HL-60 (cell line): ENCODE measurements at places on chromosomes 16 and 17.

DNA sequence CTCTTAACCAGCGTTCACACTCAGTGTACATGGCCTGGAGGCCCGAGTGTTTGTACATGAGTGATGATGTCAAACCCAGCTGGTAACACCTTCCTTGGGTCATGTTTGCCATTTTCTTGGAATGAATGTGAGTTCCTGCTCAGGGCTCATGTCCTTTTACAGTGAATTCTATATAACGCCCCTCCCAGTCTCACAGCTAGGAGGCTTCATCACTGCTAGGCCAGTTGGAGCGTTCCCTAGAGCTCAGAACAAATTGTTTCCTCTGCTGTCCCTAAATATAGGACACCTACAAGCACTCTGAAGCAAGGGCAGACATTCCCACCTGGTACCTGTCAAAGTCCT, 5.5 kb downstream of the TIMM22 start:
- no peak for DNase-seq

DNA sequence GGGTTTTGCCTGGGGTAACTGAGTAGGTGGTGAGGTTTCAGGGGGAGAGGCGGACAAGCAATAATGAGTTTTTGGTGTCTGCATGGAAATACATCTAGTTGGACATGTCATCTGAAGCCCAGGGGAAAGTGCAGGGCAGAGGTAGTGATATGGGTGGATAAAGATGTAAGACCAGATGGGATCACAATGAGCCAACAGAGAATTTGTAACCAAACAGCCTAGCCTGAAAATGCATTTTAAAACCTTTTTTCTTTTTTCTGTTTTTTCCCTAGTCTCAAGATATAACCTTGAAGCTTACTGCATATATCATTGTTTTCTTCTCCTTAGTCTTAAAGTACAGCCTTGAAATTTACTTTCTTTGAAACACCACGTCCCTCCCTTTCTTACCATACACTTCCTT, 3.7 kb upstream of the ZNF19 start:
- no peak for DNase-seq

DNA sequence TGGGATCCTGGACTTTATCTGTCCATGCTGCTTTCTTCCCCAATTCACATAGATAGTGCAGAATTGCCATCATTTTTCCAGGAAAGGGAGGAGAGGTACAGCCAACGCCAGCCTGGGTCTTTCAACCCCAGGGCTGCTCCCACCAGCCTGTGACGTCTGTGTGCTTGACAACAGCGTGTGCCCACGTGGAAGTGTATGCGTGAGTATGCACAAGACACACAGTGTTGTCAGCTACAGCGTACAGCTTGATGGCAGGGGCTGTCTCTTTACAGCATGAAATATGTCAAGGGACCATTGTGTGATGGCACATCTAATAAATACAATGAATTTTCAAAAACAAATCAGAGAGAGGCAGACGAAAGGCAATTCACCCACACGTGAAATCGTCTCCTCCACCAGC, 62.3 kb downstream of the GSG1L start:
- no peak for DNase-seq

- no peak for DNase-seq
These were observed 27.5 kb upstream of the KRT17 start for GRCh38 chr17:41651625-41652460.

DNA sequence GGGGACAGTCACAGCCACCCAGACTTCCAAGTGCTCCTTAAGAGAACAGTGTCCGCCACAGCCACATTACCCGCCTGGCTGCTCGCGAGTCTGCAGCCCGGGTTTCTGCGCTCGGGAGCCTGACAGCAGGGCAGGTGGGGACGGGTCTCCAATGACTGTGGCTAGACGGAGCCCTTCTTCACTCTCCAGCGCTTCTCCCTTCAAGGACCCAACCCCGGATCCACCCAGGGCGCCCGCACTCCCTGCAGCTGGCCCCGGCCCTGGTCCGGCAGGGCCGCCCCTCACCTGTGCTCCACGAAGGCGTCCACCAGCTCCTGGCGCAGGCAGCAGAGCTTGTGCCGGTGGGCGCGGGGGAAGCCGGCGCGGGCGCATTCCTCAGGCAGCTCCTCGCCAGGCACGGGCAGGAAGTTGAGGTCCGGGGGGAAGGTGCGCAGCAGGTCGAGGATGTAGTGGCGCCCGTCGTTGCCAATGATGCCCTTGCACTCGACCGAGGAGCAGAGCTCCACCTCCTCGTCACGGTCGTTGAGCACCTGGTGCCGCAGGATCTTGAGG, 13.9 kb downstream of the CLUH start:
- DNase-seq, result no peak

DNA sequence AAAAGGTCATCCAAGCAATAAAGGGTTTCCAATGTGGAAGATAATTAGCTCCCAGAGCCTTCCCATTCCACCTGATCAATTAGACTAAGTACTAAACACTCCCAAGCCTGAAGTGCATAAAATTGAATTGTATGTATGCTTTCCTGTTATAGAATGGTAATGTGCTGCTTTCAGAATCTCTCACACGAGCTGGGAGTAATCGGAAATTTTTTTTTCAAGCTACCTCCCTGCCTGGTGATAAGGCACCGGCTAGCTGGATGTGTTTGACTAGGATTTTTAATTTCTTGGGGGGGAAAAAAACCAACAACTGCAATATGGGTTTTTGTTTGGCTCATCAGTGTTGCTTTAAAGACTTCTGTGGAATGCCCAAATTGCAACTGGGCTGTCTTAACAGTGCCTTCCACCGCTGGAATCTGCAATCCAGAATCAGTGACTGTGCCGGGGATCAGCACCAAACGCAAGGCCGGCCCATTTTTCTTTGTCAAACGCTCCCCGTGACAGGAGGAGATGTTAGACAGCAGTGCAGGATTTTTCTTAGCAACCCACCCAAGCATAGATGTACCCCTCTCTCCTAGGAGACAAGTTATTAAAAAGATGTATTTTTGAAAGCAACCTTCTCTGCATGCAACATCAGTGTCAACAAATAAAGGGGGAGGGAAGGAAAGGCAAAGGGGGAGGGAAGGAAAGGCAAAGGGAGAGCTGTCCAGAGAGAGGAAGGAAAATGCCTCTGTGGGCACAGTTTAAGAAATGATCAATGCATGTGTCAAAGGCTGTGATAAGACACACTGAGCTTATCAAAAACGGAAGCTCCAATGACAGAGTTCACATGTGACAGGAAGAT, 387.2 kb downstream of the NPIPA8 start:
- no peak for DNase-seq

DNA sequence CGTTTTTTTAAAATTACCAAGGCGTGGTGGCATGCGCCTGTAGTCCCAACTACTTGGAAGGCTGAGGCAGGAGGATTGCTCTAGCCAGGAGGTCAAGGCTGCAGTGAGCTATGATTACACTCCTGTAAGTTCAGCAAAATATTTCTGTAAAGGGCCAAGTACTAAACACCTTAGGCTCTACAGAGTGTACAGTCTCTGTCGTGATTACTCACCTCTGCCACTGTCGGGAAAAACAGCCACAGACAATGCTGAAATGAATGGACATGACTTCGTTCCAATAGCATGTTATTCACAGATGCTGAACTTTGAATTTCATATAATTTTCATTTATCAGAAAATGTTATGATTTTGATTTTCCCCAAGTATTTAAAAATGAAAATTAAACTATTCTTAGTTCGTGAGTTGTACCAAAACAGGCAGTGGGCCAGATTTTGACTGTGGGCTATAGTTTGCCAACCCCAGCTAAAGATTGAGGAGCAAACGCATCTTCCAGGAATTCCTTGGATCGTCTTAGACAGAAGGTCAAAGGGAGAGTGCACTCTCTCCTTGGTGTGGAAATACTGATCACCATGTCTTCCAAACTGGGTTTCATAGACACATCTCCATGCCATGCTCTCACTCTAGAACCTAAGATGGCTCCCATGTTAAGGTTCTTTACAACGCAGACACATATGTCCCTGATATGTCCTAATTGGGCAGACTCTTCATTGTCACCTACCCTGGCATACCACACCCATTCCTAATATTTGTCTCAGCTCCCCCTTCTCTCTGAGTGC, 89.5 kb downstream of the MARF1 start:
- DNase-seq, result no peak

DNA sequence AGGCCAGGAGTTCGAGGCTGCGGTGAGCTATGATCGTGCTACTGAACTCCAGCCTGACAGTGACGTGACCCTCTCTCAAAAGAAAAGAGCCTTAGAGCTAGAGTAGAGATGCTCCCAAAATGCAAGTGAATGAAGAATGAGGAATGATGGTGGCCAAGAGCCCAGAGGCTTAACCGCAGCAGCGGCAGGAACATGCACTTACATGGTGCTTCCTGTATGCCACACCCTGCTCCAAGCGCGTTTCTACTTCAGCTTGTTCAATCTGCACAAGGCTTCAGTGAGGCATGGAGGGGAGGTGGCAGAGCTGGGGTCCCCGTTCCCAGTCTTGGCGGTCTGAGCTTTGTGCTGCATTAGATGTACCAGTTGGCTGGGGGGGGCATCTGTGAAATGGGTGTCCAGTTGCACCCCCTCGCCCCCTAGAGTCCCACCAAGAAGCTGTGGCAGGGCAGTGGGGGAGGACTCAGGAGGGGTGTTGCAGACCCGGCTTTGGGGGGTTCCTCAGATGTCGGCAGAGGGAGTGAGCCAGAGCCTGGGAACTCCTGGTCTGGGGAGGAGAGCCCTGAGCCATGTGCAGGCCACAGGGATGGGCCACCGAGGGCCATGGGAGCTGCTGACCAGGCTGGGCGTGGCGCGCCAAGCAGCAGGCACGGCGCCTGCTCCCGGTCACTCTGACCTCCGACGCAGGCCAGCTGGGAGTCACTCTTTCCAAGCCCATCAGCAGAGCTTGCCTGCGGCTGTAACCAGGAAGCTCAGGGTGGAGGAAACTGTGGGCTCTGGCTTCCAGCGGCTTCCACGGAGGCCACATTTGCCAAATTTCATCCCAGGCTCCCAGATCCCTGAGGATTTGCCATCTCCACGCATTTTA, 260.1 kb downstream of the PARN start:
- DNase-seq, result no peak

- no peak for DNase-seq
These were observed 20.2 kb downstream of the TSPOAP1 start for GRCh38 chr17:58308173-58308984.

DNA sequence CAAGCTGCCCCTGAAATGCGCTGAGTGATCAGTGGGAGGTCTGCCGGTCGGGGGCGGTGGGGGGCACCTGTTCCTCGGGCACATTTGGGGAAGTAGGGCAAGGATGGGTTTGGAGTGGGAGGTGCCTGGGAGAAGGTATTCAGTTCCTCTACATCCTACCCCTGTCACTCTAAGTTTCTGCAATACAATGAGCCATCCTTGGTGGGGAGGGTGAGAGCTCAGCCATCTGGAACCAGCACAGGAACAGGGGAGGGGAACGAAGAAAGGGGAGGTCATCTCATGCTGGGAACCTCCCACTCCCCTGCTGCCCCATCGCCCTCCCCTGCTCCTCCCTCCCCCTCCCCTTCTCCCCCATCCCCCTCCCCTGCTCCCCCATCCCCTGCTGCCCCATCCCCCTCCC, 4.2 kb downstream of the DPH1 start:
- no peak for DNase-seq

DNA sequence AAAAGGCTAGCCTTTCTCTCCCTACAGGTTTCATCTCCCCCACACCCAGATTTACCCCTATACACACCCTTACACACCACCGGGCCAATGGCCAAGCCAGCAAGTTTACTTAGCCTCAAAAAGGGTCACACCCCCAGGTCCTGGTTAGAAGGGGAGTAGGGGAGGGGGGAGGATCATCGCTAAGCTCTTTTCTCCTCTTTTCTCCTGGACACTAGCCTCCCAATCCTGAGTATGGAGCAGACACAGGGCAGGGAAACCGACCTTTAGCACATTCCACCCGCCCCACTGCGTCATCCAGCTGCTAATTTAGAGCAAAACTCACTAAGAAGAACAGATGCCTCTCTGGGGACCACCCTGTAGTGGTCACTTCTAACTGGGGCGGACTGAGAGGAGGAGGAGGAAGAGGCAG, 4.4 kb downstream of the ACLY start:
- no peak for DNase-seq
